ENCODE measurements at places on chromosomes 7 and 10. TPM values are rescaled to one million over a fixed set of nuclear protein-coding genes. Genes with fewer than 3 reads are reported as not detected.

The TMEM60 gene
- total RNA-seq = 6.6 TPM

The IQUB gene
- total RNA-seq = 0.17 TPM

The TSPAN12 gene
- 72.7 TPM for total RNA-seq

DNA sequence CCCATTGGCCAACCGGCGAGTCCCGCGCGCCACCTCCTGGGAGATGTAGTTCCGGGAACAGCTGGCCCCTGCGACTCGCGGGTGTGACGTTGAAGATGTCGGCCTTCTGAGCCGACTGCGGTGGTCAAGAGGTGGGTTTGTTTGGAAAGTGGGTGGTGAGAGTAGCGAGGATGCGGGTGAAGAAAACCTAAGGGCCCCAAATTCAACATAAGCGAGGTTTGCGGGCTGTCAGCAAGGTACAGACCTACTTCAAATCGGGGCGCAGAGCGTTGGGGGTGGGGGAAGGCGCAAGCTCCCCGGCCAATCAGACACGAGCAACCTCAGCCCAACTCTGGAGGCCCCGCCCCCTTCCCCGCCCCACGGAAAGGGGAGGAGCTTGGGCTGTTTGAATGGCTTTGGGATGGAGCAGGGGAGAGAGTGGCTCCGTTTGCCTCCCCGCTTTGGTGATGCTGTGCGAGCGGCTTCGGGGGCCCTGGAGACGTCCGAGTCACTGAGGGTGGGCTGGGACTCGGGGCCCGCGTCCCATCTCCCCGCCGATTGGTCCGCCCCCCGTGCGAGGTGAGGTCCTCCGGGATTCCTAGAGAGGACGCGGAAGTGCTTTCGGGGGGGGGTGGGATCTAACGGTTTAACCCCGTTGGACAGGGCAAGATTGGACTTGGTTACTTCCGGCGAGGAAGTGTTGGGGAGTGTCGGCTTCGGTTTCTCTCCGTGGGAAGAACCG, at the start of gene ZKSCAN5:
Gene ZKSCAN5, plus strand, starts transcription at position 60 of the 721 bp plus-strand sequence. CDS start 1,383 bp downstream, outside the sequence.
- DNase-seq = peak; percentile 98

DNA sequence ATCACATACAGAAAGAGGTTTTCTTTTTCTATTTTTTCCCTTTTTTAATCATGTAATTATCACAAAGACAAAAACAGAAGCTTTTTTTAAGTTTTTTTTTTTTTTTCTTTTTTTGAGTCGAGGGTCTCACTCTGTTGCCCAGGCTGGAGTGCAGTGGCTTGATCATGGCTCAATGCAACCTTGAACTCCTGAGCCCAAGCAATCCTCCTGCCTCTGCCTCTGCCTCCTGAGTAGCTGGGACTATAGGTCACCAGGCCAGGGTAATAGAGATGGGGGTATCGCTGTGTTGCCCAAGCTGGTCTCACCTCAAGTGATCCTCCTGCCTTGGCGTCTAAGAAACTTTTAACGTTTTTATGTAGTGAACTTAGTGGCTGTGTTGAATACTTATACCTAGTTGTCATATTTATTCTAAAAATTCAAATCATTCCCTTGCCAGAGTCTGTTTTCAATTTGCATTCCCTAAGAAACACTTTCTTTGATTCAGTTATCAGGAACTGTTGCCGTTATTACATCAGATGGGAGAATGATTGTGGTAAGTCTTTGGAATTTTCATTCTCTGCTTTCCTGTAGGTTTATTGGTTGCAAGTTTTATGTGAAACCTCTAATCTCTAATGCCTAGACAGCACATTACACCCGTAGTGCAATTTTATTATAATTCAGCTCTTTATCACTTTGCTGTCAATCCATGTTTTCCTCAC, 1.3 kb downstream of the LSM8 start:
- DNase-seq = no peak

The MEPCE gene
- total RNA-seq = 27.4 TPM

GRCh38 chr10:88226891-88227290, 356.2 kb downstream of the RNLS start:
- DNase-seq = no peak

The STAMBPL1 gene
- 2.7 TPM for total RNA-seq

GRCh38 chr10:311901-312665, 176.8 kb downstream of the ZMYND11 start:
- DNase-seq = no peak
